Immature natural killer cell (primary cell): ENCODE measurements at places on chromosomes 7 and 10. TPM values are rescaled to one million over a fixed set of nuclear protein-coding genes. Genes with fewer than 3 reads are reported as not detected.

Gene CYP3A7
- polyA plus RNA-seq, result not detected

DNA sequence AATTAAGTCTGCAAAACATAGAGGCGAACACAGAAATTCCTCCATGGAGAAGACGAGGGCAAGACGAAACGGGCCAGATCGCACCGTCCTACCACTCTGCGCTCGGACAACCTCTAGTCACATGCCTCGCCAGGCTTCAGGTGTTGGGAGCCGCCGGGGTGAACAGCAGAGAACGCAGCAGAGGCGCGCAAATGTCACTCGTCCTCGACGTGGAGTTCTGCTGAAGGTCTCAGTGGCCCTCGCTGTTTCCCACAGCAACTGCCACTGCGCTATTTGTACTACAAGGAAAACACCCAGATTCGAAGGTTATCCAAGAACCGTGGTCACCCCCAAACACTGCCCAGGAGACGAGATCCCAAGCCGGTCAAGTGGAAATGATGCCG is 9.2 kb downstream of the CTBP2 start:
- no peak for DNase-seq

Gene RGR
- polyA plus RNA-seq, result not detected

DNA sequence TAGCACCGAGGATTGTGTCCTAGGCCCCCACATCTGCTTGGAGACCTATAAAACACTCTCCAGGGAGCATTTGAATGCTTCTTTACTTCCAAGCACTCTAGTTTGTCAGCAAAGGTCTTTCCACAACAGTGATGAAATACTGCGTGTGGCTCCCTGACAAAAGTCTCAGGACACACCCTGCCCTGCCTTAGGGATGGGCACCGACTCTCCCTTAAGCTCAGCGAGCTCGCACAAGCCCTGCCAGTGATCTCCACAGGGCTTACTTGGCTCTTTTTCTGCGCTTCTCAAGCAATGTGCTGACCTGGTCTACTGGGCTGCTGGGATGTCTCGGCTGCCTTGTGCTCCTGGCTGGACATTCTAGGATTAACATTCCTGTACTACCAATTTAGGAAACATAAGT is 84.3 kb upstream of the MPP7 start:
- no peak for DNase-seq

GRCh38 chr7:128174386-128174785 is 66.7 kb upstream of the LEP start:
- no peak for DNase-seq

Gene HOXA2
- not detected for polyA plus RNA-seq

Gene GNG11
- 1.5 TPM for polyA plus RNA-seq

DNA sequence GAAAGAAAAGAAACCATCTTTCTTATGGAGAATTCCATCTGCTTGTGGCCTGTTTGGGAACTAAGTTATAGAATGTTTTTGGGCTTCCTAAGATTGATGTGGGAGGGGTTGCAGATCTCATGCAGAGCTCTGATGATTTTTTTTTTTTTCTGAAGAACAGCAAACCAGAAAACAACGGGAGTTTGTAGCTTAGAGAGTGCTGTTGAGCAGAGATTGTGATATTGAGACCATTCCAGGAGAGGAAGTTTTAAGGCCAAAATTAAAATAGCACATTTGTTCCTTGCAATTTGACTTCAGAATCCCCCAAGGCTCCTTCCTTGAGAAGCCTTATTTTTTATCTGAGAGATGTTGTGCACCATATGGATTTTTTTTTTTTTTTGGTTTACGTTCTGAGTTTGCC is 159.5 kb upstream of the NRP1 start:
- DNase-seq, result no peak

Gene SDK1
- not detected for polyA plus RNA-seq

DNA sequence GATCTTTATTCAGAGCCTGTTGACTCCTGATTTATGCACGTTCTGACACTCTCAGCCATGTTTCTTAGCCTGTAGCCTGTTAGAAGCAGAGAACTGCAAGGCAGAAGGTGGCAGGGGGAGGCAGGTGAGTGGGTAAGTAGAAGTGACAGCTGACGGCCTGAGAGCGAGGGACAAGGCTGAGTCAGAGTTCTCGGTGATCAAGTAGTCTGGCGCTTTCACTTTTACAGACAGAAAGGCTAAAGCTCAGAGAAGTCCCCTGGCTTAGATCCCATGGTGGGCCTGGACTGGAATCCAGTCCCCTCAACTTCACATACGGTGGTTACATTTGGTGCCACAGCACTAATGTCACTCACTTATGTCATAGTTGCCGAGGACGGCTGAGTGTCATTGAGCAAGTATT is 139.0 kb downstream of the TACC2 start:
- DNase-seq, result no peak

Gene LIPK
- polyA plus RNA-seq, result not detected

DNA sequence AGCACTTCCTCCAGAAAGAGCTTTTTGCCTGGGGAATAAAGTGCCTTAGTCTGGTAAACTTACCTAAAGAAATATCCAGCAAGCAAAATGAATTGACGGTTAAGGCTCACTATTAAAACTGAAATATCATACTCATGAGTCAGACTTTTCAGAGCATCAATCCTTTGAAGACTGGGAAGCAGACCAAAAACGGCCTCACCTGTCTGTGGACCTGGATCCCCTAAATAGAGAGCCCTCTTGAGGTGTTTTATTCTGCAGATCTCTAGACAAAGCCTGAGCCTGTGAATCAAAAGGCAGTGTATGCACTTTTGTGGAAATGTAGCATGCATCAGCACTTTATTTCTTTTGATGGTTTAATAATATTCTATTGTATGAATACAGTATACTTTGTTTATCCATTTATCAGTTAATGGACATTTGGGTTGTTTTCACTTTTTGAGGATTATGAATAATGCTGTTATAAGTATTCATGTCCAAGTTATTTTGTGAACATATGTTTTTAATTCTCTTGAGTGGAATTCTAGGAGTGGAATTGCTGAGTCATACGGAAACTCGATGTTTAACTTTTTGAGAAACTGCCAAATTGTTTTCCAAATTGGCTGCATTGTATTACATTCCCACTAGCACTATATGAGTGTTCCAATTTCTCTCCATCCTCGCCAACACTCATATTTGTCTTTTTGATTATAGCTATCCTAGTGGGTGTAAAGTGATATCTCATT is 449.0 kb upstream of the IGFBP3 start:
- no peak for DNase-seq

GRCh38 chr10:73889014-73889413 is 14.7 kb upstream of the CAMK2G start:
- no peak for DNase-seq

Gene TMEM213
- 0.16 TPM for polyA plus RNA-seq

DNA sequence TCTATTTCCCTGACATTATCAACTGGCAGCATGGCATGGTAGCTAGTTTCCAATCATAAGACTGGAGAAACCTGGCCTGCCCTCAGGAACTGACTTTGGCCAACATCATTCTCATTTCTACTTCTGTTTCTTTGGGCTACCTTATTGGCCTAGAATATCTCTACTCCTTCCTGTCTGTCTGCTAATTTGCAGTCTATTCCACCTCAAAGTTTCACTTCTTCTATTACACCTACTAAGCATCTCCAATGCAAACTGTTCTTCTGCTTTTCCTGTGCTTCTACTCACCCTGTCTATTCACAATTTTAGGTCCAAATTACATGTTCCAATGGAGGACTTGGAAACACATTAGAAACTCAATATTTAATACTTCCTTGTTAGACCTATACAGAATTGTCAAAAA is 65.6 kb downstream of the ZNF503 start:
- no peak for DNase-seq

- no peak for DNase-seq
These were observed 6.9 kb upstream of the RAPGEF5 start for GRCh38 chr7:22363756-22364422.

- no peak for DNase-seq
These were observed 65.5 kb downstream of the DNAJB6 start for GRCh38 chr7:157402388-157402703.

DNA sequence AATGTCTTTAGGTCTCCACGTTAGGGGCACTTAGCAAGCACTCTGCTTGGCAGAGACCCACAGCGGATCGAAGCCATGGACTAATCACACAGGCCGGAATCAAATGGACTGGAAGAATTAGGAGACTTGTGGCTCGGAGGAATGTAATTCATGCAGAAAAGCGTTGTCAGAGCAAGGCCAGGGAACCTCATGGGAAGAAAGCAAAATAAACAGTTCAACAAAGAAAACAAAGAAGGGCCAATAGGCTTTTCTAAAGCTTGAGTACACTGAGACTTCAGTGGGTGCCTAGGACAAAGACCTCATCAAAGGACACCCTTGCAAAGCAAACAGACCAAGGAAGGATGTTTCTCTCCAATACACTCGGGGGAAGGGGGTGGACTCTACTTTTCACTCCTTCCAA is 171.1 kb downstream of the GLI3 start:
- no peak for DNase-seq

- DNase-seq, result no peak
These were observed 190.4 kb downstream of the SLC25A13 start for GRCh38 chr7:96131525-96131924.

DNA sequence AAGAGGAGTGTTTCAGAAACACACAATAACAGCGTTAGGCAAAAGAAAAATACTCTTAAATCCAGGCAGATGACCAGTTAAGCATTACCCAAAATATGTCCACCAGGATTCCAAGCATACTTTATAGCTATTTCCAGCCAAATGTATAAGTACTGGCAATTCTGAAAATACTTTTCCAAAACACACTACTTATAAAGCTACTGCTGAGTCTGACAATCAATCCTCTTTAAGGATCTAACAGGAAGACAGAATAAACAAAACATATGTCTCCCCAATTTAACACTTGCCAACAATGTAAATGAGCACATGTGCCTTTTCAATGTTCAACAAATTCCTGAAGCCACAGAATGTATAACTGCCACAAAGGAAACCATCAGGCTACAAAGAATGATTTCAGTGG is 370.9 kb downstream of the SORCS1 start:
- no peak for DNase-seq

- no peak for DNase-seq
These were observed 58.5 kb downstream of the ELMO1 start for GRCh38 chr7:37390114-37390513.

- DNase-seq, result no peak
These were observed 258.6 kb downstream of the GLRX3 start for GRCh38 chr10:130394832-130395231.

GRCh38 chr7:84144480-84144879 is 50.1 kb downstream of the SEMA3A start:
- no peak for DNase-seq

DNA sequence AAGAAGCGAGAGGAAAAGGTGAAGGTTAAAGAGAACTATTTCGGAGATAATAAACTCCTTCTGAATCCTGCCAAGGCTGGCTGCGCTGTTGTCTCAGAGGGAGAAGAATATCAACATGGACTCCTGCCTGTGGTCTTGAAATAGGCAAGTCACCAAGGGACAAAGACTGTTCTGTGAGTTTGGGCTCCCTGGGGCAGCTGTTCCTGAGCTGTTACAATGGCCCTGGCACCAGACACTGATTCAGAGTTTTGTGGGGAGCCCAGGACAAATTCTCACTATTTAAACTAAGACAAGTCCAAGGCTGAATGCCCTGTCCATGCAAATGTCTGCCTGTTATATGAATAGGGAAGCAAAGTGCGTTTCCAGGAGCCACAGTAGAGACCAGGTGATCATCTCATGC is 81.4 kb downstream of the PRPF18 start:
- no peak for DNase-seq

GRCh38 chr7:36468370-36469101 is 78.9 kb downstream of the ANLN start:
- no peak for DNase-seq

Gene MOGAT3
- polyA plus RNA-seq, result not detected

Gene AQP1
- 0.08 TPM for polyA plus RNA-seq

Gene GPR158
- not detected for polyA plus RNA-seq

Gene SPAM1
- not detected for polyA plus RNA-seq

- DNase-seq, result no peak
These were observed 826.3 kb upstream of the MBL2 start for GRCh38 chr10:53598914-53599313.

DNA sequence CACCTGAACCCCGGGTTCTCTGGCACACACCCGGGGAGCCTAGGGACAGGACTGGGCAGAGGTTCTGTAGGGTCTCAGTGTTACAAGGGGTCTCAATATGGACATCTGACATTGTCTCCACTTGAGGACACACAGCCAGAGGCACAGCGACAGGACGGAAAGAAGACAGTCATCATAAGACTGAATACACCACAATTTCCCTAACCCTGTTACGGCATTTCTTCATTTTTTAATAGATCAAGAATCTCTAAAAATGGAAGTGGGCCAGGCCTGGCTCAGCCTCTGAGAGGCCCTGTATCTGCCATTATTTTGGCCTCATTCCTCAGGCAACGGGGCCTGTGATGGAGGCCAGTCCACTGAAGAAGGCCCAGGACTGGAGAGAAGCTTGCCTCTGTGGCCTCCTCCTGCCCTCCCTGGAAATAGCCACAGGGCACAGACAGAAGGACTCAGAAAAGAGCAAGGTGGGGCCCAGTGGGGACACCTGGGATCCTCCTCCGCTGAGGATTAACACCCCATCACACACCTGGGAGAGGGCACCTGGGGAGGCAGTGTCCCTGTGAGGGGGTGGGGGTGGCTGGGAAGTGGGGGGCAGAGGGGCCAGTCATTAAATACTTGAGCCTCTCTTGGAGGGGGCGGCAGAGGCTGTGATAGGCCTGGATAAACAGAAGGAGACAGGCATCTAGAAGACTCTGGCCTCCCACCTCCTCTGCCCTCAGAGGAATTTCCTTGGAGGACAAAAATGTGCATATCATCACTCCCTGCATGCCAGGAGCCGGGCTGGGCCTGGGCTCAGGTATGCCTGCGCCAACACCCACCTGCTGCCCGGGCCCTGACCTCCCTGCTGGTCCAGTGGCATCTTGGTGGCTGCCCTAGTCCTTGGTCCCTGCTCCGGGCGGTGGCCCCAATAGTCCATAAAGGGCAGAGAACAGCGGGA is 8.0 kb downstream of the SPOCK2 start:
- DNase-seq, result no peak

Gene C10orf105
- 0.09 TPM for polyA plus RNA-seq

DNA sequence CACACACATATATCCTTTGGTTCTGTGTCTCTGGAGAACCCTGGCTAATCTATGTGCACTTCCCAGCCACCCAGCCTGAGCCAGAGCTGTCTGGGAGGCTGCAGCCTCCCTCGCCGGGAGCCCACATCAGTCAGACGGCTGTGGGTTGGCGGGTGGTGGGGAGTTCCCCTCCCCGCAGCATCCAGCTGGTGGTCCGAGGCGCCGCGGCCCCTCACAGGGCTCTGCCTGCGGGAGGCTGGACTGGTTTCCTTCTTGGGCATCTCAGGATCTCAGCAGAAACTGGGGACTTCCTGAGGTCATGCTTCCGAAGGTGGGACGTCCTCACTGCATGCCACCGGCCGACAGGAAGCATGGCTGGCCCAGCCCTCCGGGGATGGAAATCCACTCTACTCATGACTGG is 22.0 kb upstream of the PSMG3 start:
- no peak for DNase-seq

GRCh38 chr10:84194424-84195043 is at the start of gene CDHR1:
Gene CDHR1, plus strand, starts transcription at chr10:84194537. Its CDS starts 224 bp downstream, at chr10:84194761.
- peak; percentile 66 for DNase-seq

GRCh38 chr10:130820880-130821482 is 490.5 kb downstream of the TCERG1L start:
- DNase-seq, result no peak
